Hepatic stellate cell (primary cell): ENCODE measurements at places on chromosomes 2 and 18.

DNA sequence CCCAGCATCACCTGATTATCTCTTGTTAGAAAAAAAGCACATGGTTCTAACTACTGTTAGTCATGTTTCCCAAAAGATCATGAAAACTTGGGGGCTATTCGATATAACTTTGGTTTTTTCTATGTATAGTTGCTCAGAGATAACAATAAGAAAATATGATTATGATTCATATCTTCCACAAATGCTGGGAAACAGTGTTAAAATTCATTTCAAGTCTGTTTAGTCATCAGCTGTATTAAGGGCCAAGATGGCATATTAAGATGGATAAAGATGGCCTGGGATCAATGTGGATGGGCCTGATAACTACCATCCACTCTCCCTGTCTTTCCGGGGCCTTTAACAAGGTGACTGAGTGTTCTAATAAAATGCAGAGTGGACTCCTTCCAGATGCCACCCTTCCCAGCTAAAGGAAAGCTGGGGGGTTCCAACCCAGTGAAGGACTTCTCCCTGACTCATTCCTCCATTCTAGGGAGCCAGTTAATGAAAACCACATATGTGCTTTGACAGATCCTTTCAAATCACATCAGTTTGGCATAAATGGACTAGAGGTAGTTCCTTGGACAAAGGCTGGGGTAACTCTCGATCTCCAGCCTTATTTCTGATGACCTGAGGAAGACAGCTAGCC, 221.6 kb downstream of the VAPA start:
- no peak for DNase-seq

GRCh38 chr2:29544917-29545316, 376.5 kb downstream of the ALK start:
- no peak for DNase-seq

- no peak for DNase-seq
These were observed 58.9 kb downstream of the CXCR4 start for GRCh38 chr2:136059036-136059472.

GRCh38 chr2:36374585-36374984, 19.0 kb downstream of the CRIM1 start:
- DNase-seq, result no peak

GRCh38 chr2:75208738-75209137, 9.4 kb upstream of the TACR1 start:
- DNase-seq, result no peak
